ENCODE measurements at places on chromosomes 7 and 10. TPM values are rescaled to one million over a fixed set of nuclear protein-coding genes. Genes with fewer than 3 reads are reported as not detected.

GRCh38 chr7:14766747-14767146 lies 135.8 kb downstream of the DGKB start:
- no peak for DNase-seq
- H3K27ac ChIP-seq: no peak overlapping the region
- H3K4me3 ChIP-seq: no peak overlapping the region
- no peaks in the 10 kb centered on the region for H3K4me1 ChIP-seq

DNA sequence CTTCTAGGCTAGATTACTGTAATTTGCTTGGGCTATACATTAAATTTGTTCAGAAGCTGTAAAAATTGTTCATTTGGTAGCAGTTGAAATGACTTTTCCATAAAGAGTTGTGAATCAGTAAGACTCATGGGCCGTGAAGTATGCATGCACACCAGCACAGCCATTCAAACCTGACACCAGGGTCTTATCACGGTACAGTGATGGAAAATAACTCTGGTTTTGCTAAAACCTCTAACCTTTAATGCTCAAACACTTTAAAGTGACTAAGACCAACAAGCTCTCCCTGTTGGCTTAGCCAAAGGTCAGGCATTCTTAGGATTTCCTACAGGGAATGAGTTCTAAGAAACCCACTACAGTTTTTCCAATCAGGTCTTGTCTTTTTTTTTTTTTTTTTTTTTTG lies 11.5 kb downstream of the ARL3 start:
- no peak overlapping the region for H3K4me3 ChIP-seq
- H3K27me3 ChIP-seq: no peaks in the 10 kb centered on the region
- H3K36me3 ChIP-seq: peaks cover 19% of the 10 kb centered on the region
- no peak for DNase-seq
- no peak overlapping the region for H3K27ac ChIP-seq
- H3K4me1 ChIP-seq: no peaks in the 10 kb centered on the region

GRCh38 chr7:22087861-22088260 lies 142.2 kb upstream of the CDCA7L start:
- peaks cover 5% of the 10 kb centered on the region for H3K27me3 ChIP-seq
- H3K4me3 ChIP-seq: no peak overlapping the region
- DNase-seq: no peak

Gene TRIL
- polyA plus RNA-seq: not detected

Gene BLVRA
- 51.0 TPM for polyA plus RNA-seq

Gene SFMBT2
- 3.1 TPM for polyA plus RNA-seq

Gene CAMK2B
- polyA plus RNA-seq: not detected

Gene STYXL1
- 102 TPM for polyA plus RNA-seq

Gene CYP2C18
- polyA plus RNA-seq: not detected

Gene GLI3
- not detected for polyA plus RNA-seq

All from immature natural killer cell (primary cell).